8988T (cell line): ENCODE measurements at places on chromosomes 12 and 14.

DNA sequence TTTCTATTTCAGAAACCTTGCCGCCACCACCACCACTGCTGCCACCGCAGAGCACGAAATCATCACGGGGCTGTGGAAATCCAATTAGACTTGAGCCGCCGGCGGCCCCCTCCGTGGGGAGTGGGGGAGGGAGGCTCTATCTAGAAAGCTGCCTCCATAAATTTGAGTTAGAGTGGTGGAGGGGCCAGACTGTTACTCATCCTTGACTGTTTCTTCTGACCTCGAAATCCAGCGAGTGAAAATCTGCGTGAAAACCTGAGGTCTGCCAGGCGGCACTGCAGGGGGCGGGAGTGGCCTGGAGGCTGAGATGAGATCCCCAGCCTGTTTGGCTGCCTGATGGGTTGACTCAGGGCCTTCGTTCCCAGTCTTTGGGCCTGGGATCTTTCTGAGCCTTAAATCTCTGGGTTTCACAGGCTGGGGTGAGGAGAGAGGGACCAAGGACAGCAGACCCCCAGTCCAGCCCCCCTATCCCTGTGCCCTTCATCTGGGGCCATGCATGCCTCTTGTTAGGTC lies 29.9 kb downstream of the TSPAN9 start:
- no peak for DNase-seq

DNA sequence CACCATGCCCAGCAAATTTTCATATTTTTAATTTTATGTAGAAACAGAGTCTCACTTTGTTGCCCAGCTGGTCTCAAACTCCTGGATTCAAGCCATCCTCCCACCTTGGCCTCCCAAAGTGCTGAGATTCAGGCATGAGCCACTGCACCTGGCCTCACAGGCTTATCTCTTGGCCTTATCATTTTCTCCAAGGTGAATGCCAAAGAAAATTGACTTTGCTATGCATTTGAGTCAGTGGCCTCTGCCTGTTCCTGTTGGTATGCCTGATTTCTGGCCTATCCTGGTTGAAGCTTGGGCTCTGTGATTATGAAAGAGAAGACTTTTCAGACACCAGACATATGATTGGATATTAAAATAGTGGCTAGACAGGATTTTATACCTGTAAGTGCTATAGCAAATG lies 34.2 kb downstream of the MANSC1 start:
- DNase-seq: no peak

DNA sequence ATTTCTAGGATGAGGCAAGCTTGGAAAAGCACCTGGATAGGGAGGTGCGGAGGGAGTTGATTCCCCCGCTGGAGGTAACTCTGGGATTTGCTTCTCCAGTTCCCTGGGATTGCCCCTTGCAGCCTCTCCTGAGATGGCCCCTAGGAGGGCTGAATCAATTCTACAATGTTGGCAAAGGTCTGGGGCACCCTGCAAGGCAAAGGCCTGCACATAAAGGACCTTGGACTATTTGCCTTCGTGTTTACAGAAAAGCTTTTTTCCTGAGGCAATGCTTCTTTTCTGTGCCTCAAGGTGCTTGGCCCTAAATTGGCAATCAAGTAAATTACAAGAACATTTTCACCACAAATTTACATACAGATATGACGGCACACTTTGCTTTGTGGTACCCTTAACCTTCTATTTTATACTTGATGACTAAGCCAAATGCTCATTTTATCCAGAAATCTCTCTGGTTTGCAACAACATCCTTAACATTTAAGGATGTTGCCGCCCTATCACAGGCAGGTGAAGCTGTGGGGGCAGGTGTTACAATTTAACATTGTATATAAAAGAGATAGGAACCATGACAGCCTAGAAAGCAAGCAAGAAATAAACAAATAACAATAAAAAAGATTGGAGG lies 40.3 kb downstream of the TIMELESS start:
- DNase-seq: no peak

- DNase-seq: no peak
Measured at GRCh38 chr12:10779103-10779502, 23.3 kb downstream of the TAS2R7 start.
